Activated T-cell treated with anti-CD3 and anti-CD28 coated beads for 1 hour (primary cell): ENCODE measurements at places on chromosomes 6 and 20.

- no peak for DNase-seq
Observed at GRCh38 chr6:53178837-53179432, 30.3 kb upstream of the GCM1 start.

- no peak for DNase-seq
Observed at GRCh38 chr20:8473459-8473858, 341.4 kb downstream of the PLCB1 start.

GRCh38 chr20:54339093-54339492 is 131.2 kb downstream of the PFDN4 start:
- no peak for DNase-seq

DNA sequence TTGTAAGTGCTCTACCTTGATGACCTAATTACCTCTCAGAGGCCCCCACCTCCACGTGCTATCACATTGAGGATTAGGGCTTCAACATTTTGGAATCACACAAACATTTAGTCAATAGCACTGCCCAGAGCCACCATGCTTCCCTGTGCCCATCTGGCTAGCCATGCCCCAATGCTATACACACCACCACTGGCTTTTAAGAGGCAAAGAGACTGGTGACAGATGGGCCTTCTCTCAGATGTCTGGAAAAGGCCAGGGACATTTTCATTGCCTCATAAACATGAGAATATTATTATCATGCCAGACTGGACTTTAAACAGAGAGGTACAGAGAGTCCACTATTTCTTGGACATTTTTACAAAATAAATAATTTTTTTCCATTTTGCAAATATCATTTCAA is 29.8 kb downstream of the TRMT6 start:
- no peak for DNase-seq

- no peak for DNase-seq
Observed at GRCh38 chr20:5270603-5271002, 46.2 kb downstream of the PROKR2 start.

- no peak for DNase-seq
Observed at GRCh38 chr20:4017051-4017712, 1.8 kb upstream of the RNF24 start.

DNA sequence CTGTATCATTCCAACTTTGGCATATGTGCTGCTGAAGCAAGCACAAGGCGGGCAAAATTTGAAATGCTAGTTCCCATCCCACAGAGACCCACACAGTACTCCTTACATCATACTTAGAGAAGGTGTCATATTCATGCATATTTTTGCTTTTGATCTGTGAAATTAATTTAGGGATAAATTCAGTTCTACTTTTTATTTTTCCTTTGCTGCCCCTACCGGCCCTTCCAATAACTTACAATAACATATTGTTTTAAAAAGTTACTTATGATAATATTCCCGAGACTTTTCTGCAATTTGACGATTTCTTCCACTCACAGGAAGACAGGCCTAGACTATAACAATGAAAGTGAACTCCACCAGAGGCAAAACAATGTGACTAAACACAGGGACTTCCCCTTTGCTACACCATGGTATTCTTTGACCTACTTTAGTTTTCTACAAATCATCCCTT is 35.0 kb downstream of the SESN1 start:
- no peak for DNase-seq

GRCh38 chr6:15305909-15306308 is 60.0 kb downstream of the JARID2 start:
- DNase-seq, result no peak

DNA sequence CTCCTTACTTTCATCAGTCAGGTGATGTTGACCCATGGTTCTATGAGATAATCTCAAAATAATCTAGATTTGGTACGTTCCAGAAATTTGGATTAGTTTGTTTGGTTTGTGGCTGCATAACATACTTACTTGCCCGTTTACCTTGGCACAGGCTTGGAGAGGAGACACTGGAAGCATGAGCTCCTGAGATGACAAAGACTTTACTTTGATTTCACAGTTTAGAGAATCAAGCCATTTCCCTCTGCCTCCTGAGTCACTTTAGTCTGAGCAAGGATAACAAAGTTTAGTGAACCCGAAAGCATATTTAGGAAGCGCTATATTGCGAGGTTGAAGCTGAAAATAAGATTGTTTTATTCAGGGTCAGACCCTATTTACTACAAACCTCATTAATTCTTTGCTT is 643.4 kb downstream of the QKI start:
- no peak for DNase-seq

GRCh38 chr20:32358632-32358882 is 426 bp downstream of the ASXL1 start:
- no peak for DNase-seq
